ENCODE measurements at places on chromosomes 4 and X. TPM values are rescaled to one million over a fixed set of nuclear protein-coding genes. Genes with fewer than 3 reads are reported as not detected.

- no peak overlapping the region for H3K27ac ChIP-seq
- H3K27me3 ChIP-seq = no peaks in the 10 kb centered on the region
- H3K36me3 ChIP-seq = no peaks in the 10 kb centered on the region
- no peak overlapping the region for H3K4me3 ChIP-seq
These were observed 912 bp downstream of the CXorf65 start for GRCh38 chrX:71105628-71106027.

DNA sequence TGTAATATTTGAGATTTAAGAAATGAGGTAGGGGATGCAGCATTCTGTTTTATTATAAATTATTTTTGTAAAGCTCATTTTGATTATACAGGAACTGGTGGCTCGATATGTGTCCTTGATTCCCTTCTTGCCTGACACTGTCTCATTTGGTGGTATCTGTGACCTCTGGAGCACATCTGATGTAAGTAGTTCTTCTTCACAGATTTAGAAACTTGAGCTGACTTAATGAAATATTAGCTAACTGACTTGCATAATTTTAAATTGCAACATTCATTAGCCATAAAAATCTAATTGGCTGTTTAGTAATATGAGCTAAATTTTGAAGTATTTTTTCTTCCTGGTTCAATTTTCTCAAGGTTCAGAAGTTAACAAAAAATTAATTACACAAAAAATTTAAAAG, 69.1 kb downstream of the FBXL5 start:
- H3K36me3 ChIP-seq = no peaks in the 10 kb centered on the region
- H3K4me3 ChIP-seq = no peak overlapping the region
- H3K27me3 ChIP-seq = no peaks in the 10 kb centered on the region
- DNase-seq = no peak

DNA sequence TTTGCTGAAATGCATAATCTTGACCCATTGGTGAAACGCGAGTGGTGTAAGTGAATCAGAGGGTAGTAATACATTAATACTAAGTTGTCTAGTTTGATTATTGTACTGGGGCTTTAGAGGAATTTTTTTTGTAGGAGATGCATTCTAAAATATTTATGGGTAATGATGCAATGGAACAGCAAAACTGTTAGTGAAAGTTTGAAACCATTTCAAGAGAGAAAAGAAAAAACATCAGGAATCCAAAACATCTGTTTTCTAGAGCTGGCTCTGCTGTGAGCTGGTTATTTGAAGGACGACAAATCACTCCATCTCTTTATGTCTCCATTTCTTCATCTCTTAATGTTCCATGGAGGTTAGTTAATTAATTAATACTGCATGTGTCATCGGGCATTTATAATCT, 351.9 kb upstream of the FAT1 start:
- H3K4me1 ChIP-seq = no peaks in the 10 kb centered on the region
- DNase-seq = no peak

GRCh38 chrX:101191217-101191750, 28.3 kb upstream of the DRP2 start:
- no peak for DNase-seq
- no peaks in the 10 kb centered on the region for H3K36me3 ChIP-seq
- H3K4me3 ChIP-seq = peak overlapping the region; percentile 11
- H3K27ac ChIP-seq = no peak overlapping the region
- no peaks in the 10 kb centered on the region for H3K4me1 ChIP-seq

GRCh38 chr4:158500054-158500453, 21.6 kb upstream of the RXFP1 start:
- no peaks in the 10 kb centered on the region for H3K36me3 ChIP-seq
- no peak for DNase-seq
- no peaks in the 10 kb centered on the region for H3K4me1 ChIP-seq

GRCh38 chr4:26474551-26474950, 15.7 kb downstream of the CCKAR start:
- no peak overlapping the region for H3K27ac ChIP-seq
- no peaks in the 10 kb centered on the region for H3K27me3 ChIP-seq
- DNase-seq = no peak
- H3K36me3 ChIP-seq = no peaks in the 10 kb centered on the region
- no peaks in the 10 kb centered on the region for H3K4me1 ChIP-seq

DNA sequence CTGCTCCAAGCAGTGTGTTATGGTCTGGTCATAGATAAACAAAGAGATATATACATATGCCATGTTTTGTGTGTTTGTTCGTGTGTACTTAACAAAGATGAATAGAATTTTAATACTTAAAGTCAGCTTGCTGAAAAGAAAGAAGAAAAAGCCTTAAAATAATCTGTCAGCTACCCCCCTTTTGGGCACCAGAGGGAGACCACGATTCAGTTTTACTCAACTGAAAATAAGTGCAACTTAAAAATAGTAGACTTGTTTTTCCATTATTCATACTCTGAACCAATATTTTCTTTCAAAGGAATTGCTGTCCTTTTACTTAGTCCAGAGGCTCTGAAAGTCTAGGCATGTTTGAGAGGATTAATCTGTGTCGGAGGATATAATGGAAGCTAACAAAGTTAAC, 181.7 kb upstream of the AGTR2 start:
- H3K27ac ChIP-seq = no peak overlapping the region
- peaks cover 28% of the 10 kb centered on the region for H3K27me3 ChIP-seq
- DNase-seq = no peak
- H3K4me3 ChIP-seq = no peak overlapping the region

- no peaks in the 10 kb centered on the region for H3K27me3 ChIP-seq
- H3K4me1 ChIP-seq = no peaks in the 10 kb centered on the region
- no peak overlapping the region for H3K27ac ChIP-seq
- no peak for DNase-seq
These were observed 32.9 kb upstream of the GPR78 start for GRCh38 chr4:8547108-8547911.

GRCh38 chr4:92305878-92306520, 2.2 kb downstream of the GRID2 start:
- H3K4me3 ChIP-seq = peak overlapping the region; percentile 20
- H3K27ac ChIP-seq = no peak overlapping the region
- H3K4me1 ChIP-seq = no peaks in the 10 kb centered on the region
- H3K36me3 ChIP-seq = no peaks in the 10 kb centered on the region

GRCh38 chr4:122167369-122167768, 15.2 kb downstream of the BLTP1 start:
- no peak for DNase-seq
- H3K4me3 ChIP-seq = no peak overlapping the region
- no peak overlapping the region for H3K27ac ChIP-seq
- H3K4me1 ChIP-seq = peaks cover 4% of the 10 kb centered on the region
- no peaks in the 10 kb centered on the region for H3K36me3 ChIP-seq

DNA sequence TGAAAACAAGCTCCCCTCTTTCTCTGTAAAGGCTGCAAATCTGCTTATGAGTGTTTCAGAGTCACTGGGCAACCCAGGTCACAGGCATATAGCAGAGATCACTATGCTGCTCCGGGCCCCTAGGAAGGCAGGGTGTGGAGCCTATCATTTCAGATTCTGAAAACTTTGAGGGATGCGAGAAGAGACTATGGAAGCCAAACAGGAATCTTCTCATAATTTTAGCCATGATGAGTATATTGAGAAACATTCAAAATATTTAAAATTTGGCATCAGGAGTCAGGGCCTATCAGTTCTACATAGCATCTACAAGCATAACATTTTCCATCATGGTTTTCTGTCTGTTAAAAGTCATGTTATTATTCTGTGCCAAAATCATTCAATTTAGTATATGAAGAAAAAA, 61.7 kb upstream of the ATXN3L start:
- peaks cover 32% of the 10 kb centered on the region for H3K27me3 ChIP-seq
- no peak overlapping the region for H3K27ac ChIP-seq
- H3K4me1 ChIP-seq = no peaks in the 10 kb centered on the region

GRCh38 chr4:83906561-83906960, 370.7 kb downstream of the GPAT3 start:
- H3K27ac ChIP-seq = no peak overlapping the region
- no peak overlapping the region for H3K4me3 ChIP-seq
- H3K4me1 ChIP-seq = no peaks in the 10 kb centered on the region
- no peaks in the 10 kb centered on the region for H3K27me3 ChIP-seq
- DNase-seq = no peak

- H3K27ac ChIP-seq = no peak overlapping the region
- no peaks in the 10 kb centered on the region for H3K36me3 ChIP-seq
- no peaks in the 10 kb centered on the region for H3K4me1 ChIP-seq
- DNase-seq = no peak
These were observed 82.5 kb downstream of the HS6ST2 start for GRCh38 chrX:132875650-132876522.

GRCh38 chr4:108556588-108557200, 63.7 kb upstream of the RPL34 start:
- no peak overlapping the region for H3K4me3 ChIP-seq
- DNase-seq = no peak
- H3K27ac ChIP-seq = no peak overlapping the region
- no peaks in the 10 kb centered on the region for H3K36me3 ChIP-seq
- no peaks in the 10 kb centered on the region for H3K27me3 ChIP-seq
- no peaks in the 10 kb centered on the region for H3K4me1 ChIP-seq

GRCh38 chr4:69239557-69240168, 25.1 kb upstream of the UGT2B11 start:
- H3K4me3 ChIP-seq = no peak overlapping the region
- no peaks in the 10 kb centered on the region for H3K27me3 ChIP-seq
- H3K27ac ChIP-seq = no peak overlapping the region
- no peak for DNase-seq
- no peaks in the 10 kb centered on the region for H3K36me3 ChIP-seq

- H3K4me1 ChIP-seq = no peaks in the 10 kb centered on the region
- DNase-seq = no peak
- no peaks in the 10 kb centered on the region for H3K36me3 ChIP-seq
- H3K27me3 ChIP-seq = no peaks in the 10 kb centered on the region
- no peak overlapping the region for H3K4me3 ChIP-seq
These were observed 37.5 kb downstream of the BEX3 start for GRCh38 chrX:103413705-103414387.

DNA sequence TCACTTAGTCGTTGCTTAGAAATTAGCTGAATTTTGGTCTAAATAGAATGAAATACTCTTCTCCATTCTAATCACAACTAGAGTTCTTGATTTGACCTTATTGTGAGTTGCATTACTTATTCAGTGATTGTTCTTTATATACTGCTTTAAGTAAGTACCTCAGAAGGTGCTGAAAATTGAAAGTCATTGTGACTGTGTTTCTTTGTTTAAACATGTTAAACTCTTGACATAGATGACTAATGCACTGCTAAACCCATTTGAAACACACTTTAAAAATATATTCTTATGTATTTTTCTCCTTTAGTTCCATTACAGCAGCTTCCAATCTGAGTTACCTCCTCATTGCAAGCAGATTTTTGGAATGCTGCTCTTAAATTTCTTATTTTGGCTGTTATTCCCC, 9.1 kb downstream of the TSPAN7 start:
- no peaks in the 10 kb centered on the region for H3K36me3 ChIP-seq
- H3K4me1 ChIP-seq = no peaks in the 10 kb centered on the region
- no peak for DNase-seq
- no peaks in the 10 kb centered on the region for H3K27me3 ChIP-seq

GRCh38 chrX:5176766-5177165, 1051.9 kb downstream of the NLGN4X start:
- H3K4me1 ChIP-seq = no peaks in the 10 kb centered on the region
- H3K27me3 ChIP-seq = no peaks in the 10 kb centered on the region
- H3K36me3 ChIP-seq = no peaks in the 10 kb centered on the region
- H3K27ac ChIP-seq = no peak overlapping the region

DNA sequence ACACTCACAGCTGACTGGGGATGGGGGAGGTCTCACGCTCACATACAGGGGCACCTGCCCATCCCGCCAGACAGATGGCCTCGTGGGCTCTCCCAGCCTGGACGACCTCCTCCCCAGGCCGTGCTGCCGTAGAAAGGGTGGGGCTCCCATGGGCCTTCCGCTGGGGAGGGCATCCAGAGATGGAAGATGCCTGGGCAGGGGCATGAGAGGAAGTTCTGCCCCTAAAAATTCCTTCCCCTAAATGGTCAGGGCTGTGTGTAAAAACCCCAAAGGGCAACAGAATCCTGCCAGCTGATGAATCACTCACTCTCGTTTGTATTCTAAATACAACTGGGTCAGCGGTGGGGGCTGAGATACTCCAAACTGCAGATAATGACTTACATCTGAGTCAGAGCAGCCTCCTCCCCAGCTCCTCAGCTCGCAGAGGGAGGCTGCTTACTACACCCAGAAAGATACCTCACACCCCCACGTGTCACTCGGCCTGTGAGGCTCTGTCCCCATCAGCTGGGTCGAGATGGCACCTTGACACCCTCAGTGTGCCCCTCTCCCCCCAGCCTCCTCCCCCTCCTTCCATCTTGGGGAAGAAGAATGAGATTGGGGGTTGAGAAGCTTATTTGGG, 10.1 kb downstream of the WDR1 start:
- H3K27me3 ChIP-seq = no peaks in the 10 kb centered on the region
- peak overlapping the region; percentile 91 for H3K27ac ChIP-seq
- H3K4me1 ChIP-seq = peaks cover 31% of the 10 kb centered on the region
- peak overlapping the region; percentile 16 for H3K4me3 ChIP-seq
- no peaks in the 10 kb centered on the region for H3K36me3 ChIP-seq

The HTRA3 gene
- total RNA-seq = 53.9 TPM

The TMEM33 gene
- 35.7 TPM for total RNA-seq

The ZCCHC12 gene
- total RNA-seq = not detected

Data from breast epithelium (tissue), 4 donors.